Left renal pelvis (tissue), 4 donors: ENCODE measurements at places on chromosomes 5 and 9.

DNA sequence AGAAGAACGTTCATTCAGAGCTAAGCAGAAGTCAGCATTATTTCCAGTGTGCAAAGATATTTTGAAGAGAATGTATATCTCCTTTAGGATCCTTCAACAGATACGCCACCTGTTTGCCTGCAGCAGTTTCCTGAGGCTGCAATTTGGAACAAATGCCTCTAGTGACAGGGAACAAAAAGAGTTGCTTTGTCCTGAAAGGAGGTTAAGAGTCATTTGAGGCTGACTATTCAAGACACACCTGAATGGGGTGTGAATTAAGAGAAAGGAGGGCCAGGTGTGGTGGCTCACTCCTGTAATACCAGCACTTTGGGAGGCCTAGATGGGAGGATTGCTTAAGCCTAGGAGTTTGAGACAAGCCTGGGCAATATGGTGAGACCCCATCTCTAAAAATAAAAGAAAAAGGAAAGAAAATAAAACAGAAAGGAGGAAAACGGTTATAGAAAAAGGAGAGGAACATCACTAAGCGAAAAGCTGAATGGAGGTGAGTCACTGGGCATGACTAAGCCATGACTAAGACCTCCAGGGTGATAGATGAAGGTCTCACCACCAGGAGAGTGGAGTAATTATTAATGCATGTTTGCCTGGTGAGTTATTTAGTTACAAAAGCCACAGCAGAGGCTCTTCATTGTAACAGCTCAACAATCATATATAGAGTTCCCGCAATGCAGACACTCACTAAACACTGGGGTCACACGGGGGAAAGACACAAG is 255.2 kb upstream of the TNC start:
- no peak for DNase-seq

- no peak for DNase-seq
Measured at GRCh38 chr5:14720236-14720923, 55.9 kb downstream of the OTULIN start.

- no peak for DNase-seq
Measured at GRCh38 chr9:86955561-86955960, 8.3 kb upstream of the GAS1 start.

- no peak for DNase-seq
Measured at GRCh38 chr5:6435356-6435755, 13.3 kb upstream of the UBE2QL1 start.

DNA sequence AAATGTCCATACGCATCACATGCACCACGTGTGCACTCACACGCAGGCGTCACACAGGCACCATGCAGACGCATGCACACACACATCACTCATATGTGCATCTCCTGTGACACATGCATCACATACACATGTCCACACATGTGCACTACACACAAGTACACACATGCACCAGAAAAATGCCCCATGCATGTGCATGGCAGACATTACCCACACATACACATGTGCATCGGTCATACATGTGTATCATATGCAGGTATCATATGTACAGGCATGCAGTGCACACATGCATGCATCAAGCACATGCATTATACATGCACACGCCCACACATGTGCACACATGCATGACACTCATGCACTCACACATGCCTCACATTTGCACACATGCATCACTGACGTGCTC is 26.1 kb downstream of the ADAMTS2 start:
- no peak for DNase-seq

GRCh38 chr5:171444582-171444981 is 25.1 kb downstream of the FGF18 start:
- no peak for DNase-seq

GRCh38 chr9:14052359-14052758 is 261.6 kb downstream of the NFIB start:
- no peak for DNase-seq
